ENCODE measurements at places on chromosomes 1 and 21.

DNA sequence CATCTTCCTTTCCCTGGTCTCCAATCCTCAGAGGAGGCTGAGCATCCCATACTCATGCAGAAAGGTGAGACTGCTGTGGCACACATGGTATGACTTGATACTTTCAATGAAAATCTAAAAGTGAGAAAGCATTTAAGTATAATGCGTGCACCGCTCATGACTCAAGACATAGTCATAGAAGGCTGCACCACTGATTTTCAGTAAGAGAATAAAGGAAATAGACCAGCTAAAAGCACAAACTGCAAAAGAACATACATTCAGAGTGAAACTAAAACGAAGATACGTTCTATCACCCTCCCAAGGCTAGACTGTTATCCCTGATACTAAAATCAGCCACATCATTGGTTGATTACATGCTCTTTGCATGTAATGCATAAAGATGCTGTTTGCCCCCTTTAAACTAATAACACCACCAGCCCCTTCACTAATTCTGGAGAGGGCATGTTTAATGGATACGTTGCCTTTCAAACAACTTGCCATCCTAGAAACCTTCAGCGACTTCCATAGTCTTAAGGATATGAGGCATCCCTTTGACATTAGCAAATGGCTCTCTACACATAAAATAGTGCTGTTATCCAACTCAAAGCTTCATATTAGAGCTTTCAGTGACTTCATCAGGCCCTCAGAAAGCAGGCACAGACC is 2.1 kb downstream of the PLD5 start:
- DNase-seq, result no peak

- no peak for DNase-seq
Observed at GRCh38 chr1:1353389-1354151, 4.4 kb upstream of the DVL1 start.

DNA sequence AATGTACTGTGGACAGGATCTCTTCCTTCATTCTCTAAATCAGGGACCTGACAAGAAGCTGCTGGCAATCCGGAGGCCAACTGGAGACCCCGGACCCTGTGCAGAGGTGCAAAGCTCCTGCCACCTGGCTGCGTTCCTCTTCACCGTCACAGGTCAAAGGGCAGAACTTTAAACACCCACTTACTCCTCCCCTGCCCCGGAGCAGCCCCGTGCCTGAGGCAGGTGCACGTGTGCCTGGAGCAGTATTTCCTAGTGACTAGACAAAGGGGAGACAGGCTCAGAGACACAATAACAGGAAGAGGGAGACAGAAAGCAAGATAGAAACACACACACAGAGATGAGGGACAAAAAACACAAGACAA is 6.6 kb upstream of the PIGC start:
- DNase-seq, result no peak

DNA sequence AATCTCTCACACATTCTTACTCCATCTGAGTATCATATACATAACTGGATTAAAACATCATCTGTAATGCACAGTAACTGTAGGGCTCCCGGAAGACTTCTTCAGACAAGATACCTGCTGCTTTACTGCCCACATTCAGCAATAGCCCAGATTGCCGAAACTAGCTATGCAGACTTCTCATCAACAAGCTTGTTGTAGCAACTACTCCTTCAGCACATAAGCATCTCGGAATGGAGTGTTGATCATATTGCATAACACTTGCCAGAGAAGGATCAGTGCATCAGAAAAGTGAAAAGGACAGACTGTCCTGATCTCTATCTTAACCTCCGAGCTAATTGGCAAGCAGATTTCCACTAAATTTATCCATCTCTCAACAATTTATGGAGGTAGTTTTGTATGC is 354.6 kb upstream of the C1orf87 start:
- no peak for DNase-seq

GRCh38 chr1:108117237-108117636 is 82.9 kb downstream of the SLC25A24 start:
- no peak for DNase-seq
